Left ventricle myocardium inferior (tissue), 1 donor: ENCODE measurements at places on chromosomes 3 and 15. TPM values are rescaled to one million over a fixed set of nuclear protein-coding genes. Genes with fewer than 3 reads are reported as not detected.

TEX9 gene
- total RNA-seq = 0.77 TPM

CPA3 gene
- total RNA-seq = 1.4 TPM

ANKDD1A gene
- 1.8 TPM for total RNA-seq

HYKK gene
- 6.9 TPM for total RNA-seq

PARP15 gene
- total RNA-seq = 0.80 TPM

GRIP2 gene
- 59.1 TPM for total RNA-seq

CCDC54 gene
- total RNA-seq = not detected

CD86 gene
- total RNA-seq = 3.6 TPM

PRR20G gene
- not detected for total RNA-seq

SCAANT1 gene
- total RNA-seq = not detected

GNAT1 gene
- total RNA-seq = not detected

LRRN1 gene
- total RNA-seq = 0.11 TPM

DUT gene
- 78.5 TPM for total RNA-seq

ASB14 gene
- total RNA-seq = 23.3 TPM

AADACL2 gene
- total RNA-seq = not detected
